ENCODE measurements at places on chromosomes 7 and 10. TPM values are rescaled to one million over a fixed set of nuclear protein-coding genes. Genes with fewer than 3 reads are reported as not detected.
A peak's percentile ranks its signal among the peaks of the same experiment; 100 is the strongest.

- DNase-seq = no peak
Observed at GRCh38 chr7:120645966-120646365, 212.0 kb downstream of the TSPAN12 start.

DNA sequence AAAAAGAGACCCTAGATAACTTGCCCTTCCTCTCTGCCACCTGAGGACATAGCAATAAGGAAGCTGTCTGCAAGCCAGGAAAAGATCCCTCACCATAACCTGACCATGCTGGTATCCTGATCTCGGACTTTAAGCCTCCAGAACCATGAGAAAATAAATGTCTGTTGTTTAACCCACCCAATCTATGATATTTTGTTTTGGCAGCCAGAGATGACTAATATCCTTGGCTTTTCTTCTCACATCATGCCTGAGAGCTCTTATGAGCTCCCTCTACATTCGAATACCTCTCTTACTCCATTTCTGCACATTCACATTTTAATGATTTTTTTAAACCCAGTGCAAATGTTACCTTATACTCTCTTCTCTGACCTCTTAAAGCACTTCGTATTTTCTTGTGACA, 214.0 kb upstream of the CHRM2 start:
- DNase-seq = no peak

- DNase-seq = no peak
Observed at GRCh38 chr10:30434273-30435072, 489 bp downstream of the MAP3K8 start.

GRCh38 chr10:28432210-28432676, 100.7 kb upstream of the WAC start:
- peak; percentile 29 for DNase-seq

DNA sequence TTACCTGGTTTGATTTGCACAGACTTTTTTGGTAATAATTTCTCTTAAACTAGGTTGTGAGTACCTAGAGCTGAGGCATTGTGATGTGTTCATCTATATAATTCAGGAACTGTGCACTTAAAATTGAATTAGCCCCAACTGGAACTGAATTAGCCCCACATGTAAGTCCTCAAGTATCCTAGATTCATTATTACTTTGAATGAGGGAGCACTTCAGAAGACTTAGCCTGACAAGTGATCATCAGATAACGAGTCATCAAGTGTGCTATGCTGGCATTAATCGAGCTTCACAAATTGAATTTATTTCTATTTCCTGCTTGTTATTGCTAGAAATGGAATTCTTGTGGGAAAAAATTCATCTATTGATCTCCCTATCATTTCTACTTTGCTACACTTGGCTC, 323.4 kb upstream of the SEMA3D start:
- no peak for DNase-seq

DNA sequence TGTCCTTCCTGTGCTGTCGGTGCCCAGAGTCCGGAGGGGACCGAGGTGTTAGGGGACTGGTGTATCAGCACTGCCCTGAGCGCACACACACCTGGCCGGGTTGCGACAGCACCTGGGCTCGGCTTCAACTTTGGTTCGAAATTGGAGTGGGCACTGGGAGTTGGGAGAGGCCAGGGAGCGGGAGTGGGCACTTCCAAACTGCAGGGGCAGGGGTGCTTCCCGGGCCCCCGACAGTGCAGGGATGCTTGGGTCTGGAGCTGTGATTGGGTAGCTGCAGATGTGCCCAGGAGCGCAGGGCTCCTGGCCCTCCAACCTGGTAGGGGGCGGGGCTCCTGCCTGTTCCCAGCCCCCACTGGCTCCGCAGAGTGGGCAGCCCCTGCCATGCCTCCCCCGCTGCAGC, 7.7 kb downstream of the BBS9 start:
- DNase-seq = no peak

DNA sequence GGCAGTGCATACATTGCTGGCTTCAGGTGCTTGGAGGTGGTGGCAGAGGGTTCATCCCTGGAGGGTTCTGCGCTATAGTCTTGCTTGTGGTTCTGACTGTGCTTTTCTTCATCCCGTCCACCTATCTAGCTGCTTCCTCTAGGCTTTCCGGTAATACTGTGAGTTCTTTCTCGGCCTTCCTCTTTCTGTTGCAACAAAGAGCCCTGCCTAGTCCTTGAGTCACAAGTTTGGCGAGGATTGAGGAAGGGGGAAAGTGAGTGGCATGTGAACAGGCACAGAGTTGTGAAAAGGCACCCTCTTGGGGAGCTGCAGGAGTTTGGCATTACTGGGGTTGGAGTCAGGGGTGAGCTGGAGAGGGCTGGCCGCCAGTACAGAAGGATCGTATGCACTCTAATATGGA, 123.0 kb downstream of the SH2D4B start:
- no peak for DNase-seq

- no peak for DNase-seq
Observed at GRCh38 chr7:27967639-27968038, 213.0 kb downstream of the JAZF1 start.

The SLIT1 gene
- total RNA-seq = 0.04 TPM

The ARPC1A gene
- total RNA-seq = 214 TPM

The TFPI2 gene
- 79.2 TPM for total RNA-seq

The TMEM120A gene
- total RNA-seq = 33.8 TPM

The POM121L12 gene
- not detected for total RNA-seq

The EPC1 gene
- total RNA-seq = 19.8 TPM
